ENCODE measurements at places on chromosomes 1 and 21.

DNA sequence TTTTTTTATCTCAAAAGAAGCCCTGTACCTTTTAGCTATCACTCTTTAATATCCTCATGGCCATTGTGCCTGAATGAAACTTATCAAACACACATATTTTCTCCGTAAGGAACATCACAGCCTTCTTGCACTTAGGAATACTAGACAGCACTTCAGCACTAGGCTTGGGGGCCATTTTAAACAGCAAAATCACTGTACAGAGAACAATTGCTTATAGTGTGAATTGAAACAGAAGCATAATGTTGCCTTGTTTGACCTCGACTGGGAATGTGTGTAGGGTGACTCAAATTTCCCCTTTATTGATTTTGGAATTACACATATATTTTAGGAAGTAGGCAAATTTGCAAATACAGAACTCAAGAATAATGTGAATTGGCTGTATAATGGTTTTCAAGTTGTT lies 36.4 kb downstream of the KYAT3 start:
- DNase-seq = no peak

- no peak for DNase-seq
Measured at GRCh38 chr1:219041141-219041540, 132.5 kb upstream of the LYPLAL1 start.

- no peak for DNase-seq
Measured at GRCh38 chr1:98210563-98210962, 289.7 kb upstream of the DPYD start.

- DNase-seq = no peak
Measured at GRCh38 chr1:121538943-121539575, 354.3 kb downstream of the SRGAP2C start.

DNA sequence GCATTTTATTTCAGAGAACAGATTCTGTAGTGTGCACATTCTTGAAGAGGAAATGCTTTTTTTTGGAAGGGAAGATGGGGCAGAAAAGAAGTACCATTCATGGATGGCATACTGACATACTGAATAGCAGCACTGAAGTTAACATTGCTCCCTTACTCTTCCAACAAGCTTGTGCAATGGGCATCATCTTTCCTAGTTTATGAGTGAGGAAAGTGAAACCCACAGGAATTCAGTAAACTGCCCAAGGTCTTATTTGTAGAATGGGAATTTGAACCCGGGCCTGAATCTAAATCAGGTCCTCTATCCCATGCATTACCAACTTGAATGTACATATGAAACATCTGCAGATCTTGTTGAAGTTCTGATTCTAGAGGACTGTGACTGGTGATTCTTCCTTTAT lies 215.7 kb upstream of the FGGY start:
- DNase-seq = no peak

- DNase-seq = no peak
Measured at GRCh38 chr1:233959971-233960370, 55.5 kb downstream of the SLC35F3 start.

DNA sequence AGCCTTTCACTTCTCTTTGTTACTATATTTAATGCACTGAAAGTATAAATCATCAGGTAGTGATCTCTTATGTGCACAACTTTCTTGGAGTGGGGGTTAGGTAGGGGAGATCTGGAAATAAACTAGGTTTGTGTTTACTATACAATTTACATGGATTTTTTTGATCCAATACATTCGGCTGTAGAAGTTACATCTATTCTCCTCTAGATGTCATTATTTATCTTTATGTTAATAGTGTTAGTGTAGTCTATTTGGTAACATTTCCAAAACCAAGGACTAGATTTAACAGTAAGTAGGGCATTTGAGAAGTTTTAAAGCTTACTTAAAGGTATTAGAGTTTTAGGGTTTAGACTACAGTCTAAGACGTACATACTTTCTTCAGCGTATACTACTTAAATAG lies 5.4 kb downstream of the VPS45 start:
- DNase-seq = no peak

GRCh38 chr1:41240781-41241353 lies 1.2 kb downstream of the SCMH1 start:
- no peak for DNase-seq

DNA sequence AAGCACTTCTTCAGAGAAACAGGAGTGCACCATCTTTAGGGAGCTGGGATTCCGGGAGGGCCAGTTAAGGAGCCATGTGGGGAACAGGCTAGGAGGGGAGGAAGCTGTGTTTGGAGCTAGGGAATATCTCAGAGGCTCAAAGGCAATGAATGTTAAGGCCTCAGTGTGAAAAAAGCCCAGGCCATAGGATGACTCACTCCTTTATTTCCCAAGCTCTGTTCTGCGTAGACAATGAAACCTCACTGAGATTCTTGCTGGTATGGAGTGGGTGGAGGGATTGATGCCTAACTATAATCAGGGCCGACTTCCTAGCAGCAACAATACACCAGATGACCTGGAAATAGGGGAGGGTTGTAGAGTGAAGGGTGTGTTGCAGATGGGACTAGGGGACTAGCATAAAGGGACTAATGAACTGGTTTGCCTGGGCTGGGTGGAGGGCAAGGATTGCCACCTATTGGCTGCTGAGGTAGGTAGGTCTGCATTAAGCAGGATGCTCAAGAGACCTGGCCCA lies 2.1 kb downstream of the GNAT2 start:
- no peak for DNase-seq

- no peak for DNase-seq
Measured at GRCh38 chr21:36913247-36914169, 53.0 kb downstream of the HLCS start.

- DNase-seq = no peak
Measured at GRCh38 chr1:229068270-229068987, 202.5 kb upstream of the RAB4A start.

GRCh38 chr21:15826908-15827601 lies 97.3 kb downstream of the USP25 start:
- DNase-seq = no peak

DNA sequence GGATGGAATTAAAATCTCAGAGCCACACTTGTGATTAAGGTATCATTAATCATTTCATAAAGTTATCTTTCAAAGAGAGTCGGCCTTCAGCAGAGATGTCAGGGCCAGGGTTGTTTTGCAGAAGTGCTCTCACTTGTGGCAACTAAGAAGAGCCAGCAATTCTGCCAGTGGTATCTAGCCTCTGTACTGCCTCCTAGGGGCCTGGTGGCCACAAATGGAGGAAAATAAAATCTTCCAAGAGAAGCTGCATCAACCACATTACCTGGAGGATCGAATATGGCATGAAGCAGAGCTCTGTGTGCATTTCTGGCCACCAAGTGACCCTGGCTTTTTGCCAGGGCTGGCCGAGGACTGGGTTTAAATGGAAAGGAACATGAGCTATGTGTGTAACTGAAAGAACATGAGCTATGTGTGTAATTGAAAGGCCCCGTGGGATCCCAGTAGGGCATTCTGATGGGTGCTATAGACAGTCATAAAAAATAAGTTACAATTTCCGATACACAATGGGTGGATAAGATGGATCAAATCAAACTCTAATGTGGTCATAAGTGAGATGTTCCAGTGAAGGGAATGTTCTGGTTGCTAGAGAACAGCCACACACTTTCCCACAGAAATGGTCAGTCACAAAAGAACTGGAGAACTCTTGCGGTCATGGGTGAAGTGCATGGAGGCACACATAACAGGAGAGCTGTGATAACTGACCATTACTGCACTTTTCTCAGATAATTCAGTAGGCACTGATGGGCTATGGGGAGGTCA lies 335.8 kb downstream of the CAMTA1 start:
- DNase-seq = no peak

DNA sequence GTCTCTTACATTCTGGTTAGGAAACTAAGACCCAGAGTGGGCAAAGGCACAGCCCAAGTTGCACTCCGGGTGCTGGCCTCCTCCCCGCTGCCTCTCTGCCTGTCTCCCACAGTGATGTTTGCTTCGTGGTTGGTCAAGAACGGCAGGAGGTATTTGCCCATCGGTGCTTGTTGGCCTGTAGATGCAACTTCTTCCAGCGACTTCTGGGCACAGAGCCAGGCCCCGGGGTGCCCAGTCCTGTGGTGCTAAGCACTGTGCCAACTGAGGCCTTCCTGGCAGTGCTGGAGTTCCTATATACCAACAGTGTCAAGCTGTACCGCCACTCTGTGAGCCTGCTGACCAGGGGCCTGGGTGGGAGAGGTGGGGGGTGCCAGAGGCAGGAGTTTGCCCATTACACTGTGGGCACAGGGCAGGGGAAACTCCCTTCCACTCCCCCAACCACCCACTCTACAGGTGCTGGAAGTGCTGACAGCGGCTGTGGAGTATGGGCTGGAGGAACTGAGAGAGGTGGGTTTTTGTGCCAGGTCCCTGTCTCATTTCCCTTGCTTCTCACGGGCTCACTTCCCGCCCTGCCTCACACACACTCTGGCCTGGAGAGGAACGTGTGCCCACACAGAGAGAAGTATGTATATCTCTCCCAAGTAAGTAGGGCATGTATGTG lies 1.9 kb downstream of the BTBD19 start:
- peak; percentile 85 for DNase-seq

DNA sequence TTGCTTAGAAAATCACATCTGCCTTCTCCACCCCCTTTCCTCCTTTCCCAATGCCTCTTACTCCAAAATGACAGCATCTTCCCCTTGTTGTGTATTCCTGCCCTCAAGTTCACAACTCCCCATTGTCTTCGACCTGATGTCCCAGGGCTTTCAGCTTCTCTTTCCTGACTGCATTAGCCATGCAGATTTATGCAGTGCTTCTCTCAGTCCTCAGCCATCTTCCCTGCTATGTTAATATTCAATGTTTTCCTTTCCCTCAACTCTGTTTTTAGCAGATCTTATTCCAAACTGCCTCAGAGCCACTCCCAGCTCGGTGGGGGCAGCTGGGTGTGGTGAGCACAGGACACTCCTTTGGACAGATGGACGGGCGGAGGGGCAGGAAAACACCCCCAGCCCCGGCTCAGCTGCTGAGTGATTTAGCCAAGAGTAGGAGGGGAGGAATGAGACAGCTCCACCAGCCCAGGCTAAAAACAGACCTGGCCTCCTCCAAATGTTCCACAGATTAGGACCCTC lies 71.0 kb downstream of the CD2 start:
- DNase-seq = no peak

- no peak for DNase-seq
Measured at GRCh38 chr1:156887317-156887716, 6.2 kb upstream of the PEAR1 start.

GRCh38 chr1:227388214-227389168 lies 70.2 kb upstream of the CDC42BPA start:
- DNase-seq = no peak

DNA sequence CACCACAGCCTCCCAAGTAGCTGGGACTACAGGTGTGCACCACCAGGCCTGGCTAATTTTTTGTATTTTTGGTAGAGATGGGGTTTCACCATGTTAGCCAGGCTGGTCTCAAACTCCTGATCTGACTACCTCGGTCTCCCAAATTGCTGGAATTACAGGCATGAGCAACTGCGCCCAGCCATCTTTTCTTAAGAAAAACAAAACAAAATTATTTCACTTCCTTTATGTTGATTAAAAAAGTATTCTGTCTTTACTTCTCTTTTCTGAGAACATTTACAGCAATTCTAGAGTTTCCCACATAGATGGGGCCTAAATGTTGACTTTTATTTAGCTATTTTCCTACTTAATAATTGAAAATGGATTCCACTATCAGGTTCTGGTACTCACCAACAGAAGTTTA lies 17.3 kb upstream of the TMEM183A start:
- DNase-seq = no peak

DNA sequence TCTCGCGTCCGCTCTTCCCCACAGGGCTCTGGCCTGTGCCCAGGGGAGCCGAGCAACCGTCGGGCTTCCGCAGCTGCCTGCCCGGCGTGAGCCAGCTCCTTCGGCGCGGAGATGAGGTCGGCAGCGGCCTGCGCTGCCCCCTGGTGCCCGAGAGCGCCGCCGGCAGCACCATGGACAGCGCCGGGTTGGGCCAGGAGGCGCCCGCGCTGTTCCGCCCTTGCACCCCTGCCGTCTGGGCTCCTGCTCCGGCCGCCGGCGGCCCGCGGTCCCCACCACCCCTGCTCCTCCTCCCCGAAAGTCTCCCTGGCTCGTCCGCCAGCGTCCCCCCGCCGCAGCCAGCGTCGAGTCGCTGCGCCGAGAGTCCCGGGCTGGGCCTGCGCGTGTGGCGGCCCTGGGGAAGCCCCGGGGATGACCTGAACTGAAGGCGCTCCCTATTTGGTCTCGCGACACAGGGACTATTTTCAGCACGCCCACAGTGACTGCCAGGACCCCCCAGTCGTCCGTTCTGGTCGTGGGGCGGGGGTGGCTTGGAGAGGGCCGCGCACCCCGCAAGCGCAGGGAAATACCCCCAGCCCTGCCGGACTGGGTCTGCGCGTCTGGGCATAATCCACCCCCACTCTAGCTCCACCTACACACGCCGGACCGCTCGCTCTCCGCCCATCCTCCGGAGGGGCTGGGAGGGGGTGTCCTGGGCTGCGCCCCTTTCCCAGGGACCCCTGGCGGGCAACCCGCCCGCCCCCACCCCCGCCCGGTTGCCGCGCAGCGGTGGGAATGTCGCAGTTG lies 1.3 kb downstream of the HES3 start:
- no peak for DNase-seq

GRCh38 chr21:39193380-39193779 lies 10.1 kb upstream of the PSMG1 start:
- no peak for DNase-seq

- DNase-seq = no peak
Measured at GRCh38 chr1:17045634-17046333, 8.0 kb downstream of the SDHB start.

- no peak for DNase-seq
Measured at GRCh38 chr1:11514366-11514765, 35.4 kb downstream of the DISP3 start.
